ENCODE measurements at places on chromosomes 4 and X. TPM values are rescaled to one million over a fixed set of nuclear protein-coding genes. Genes with fewer than 3 reads are reported as not detected.

GRCh38 chr4:38163216-38164006, 203.2 kb downstream of the PTTG2 start:
- no peaks in the 10 kb centered on the region for H3K27me3 ChIP-seq
- no peaks in the 10 kb centered on the region for H3K36me3 ChIP-seq
- H3K4me3 ChIP-seq: no peak overlapping the region
- DNase-seq: no peak
- no peak overlapping the region for H3K27ac ChIP-seq

- DNase-seq: no peak
- H3K36me3 ChIP-seq: no peaks in the 10 kb centered on the region
- no peak overlapping the region for H3K4me3 ChIP-seq
- no peaks in the 10 kb centered on the region for H3K27me3 ChIP-seq
Measured at GRCh38 chr4:31651541-31651940, 931.4 kb downstream of the PCDH7 start.

- peak overlapping the region; percentile 32 for H3K27ac ChIP-seq
- H3K27me3 ChIP-seq: peaks cover 4% of the 10 kb centered on the region
- H3K36me3 ChIP-seq: no peaks in the 10 kb centered on the region
Measured at GRCh38 chrX:40267334-40268187, 169.8 kb upstream of the BCOR start.

Gene FAM236D
- polyA plus RNA-seq: not detected

- H3K36me3 ChIP-seq: no peaks in the 10 kb centered on the region
- H3K27me3 ChIP-seq: no peaks in the 10 kb centered on the region
- no peaks in the 10 kb centered on the region for H3K4me1 ChIP-seq
Measured at GRCh38 chr4:165385126-165385525, 6.3 kb downstream of the CPE start.

DNA sequence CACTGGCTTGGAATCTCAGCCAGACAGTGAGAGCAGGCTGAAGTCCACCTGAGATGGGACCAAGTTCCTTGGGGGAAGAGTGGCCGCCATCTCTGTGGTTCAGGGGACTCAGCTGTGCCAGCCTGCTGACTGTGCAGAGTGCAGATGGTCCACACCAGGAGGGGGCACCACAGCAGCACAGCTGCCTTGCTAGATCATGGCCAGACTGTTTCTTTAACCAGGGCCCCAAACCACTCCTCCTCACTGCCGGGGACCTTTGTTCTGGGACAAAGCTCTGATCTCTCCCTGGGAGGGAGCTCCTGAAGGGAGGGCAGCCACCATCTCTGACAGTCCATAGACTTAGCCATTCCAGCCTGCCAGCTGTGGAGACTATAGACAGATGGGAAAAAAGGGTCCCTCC, 2189.6 kb downstream of the PCDH7 start:
- no peaks in the 10 kb centered on the region for H3K36me3 ChIP-seq
- no peak overlapping the region for H3K4me3 ChIP-seq
- DNase-seq: no peak
- H3K4me1 ChIP-seq: no peaks in the 10 kb centered on the region
- no peaks in the 10 kb centered on the region for H3K27me3 ChIP-seq

- no peaks in the 10 kb centered on the region for H3K4me1 ChIP-seq
- no peak for DNase-seq
- no peak overlapping the region for H3K27ac ChIP-seq
- no peak overlapping the region for H3K4me3 ChIP-seq
- no peaks in the 10 kb centered on the region for H3K36me3 ChIP-seq
- no peaks in the 10 kb centered on the region for H3K27me3 ChIP-seq
Measured at GRCh38 chr4:26126143-26126718, 194.6 kb upstream of the RBPJ start.

DNA sequence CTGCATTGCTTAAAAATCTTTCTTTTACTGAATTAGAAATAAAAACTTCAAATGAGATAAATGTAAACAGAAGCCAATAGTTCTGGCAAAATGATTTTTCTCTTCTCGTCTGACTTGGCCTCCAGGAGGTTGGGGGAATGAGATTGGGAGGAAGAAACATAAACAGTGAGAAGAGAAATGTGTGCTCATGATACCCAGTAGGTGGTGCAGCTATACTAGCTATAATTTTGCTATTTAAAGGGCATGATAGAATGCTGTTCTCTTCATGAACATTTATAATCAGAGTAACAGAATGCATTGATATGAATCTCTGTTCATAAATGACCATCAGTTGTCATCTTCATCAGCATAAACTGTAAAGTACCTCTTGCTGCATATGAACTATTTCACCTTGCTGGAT, 85.5 kb downstream of the TACR3 start:
- no peak for DNase-seq
- H3K36me3 ChIP-seq: no peaks in the 10 kb centered on the region
- no peak overlapping the region for H3K4me3 ChIP-seq

Gene PSAPL1
- not detected for polyA plus RNA-seq

DNA sequence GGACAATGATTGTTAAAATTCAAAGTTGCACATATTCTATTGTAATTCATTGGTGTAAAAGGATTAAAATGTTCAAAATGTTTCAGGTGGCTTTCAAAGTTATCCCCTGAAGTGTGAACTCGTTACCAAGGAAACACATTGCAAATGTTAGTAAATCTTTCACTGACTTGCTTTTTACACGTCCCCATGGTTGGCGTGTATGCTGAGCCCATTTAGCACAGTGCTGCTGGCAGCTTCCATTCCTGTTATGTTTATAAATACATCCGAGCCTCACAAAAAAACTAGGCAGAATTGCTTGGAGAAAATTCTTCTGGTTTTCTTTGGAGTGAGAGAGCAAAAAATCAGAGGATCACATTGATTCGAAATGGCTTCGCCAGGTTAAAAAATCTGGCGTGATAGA, 105.9 kb upstream of the HPGD start:
- H3K36me3 ChIP-seq: no peaks in the 10 kb centered on the region
- no peaks in the 10 kb centered on the region for H3K4me1 ChIP-seq
- H3K27me3 ChIP-seq: no peaks in the 10 kb centered on the region
- no peak for DNase-seq
- H3K4me3 ChIP-seq: no peak overlapping the region

- H3K27me3 ChIP-seq: no peaks in the 10 kb centered on the region
- H3K4me1 ChIP-seq: no peaks in the 10 kb centered on the region
- H3K4me3 ChIP-seq: no peak overlapping the region
- peak; percentile 20 for DNase-seq
- H3K27ac ChIP-seq: no peak overlapping the region
Measured at GRCh38 chr4:1338752-1339414, 8.1 kb upstream of the UVSSA start.

DNA sequence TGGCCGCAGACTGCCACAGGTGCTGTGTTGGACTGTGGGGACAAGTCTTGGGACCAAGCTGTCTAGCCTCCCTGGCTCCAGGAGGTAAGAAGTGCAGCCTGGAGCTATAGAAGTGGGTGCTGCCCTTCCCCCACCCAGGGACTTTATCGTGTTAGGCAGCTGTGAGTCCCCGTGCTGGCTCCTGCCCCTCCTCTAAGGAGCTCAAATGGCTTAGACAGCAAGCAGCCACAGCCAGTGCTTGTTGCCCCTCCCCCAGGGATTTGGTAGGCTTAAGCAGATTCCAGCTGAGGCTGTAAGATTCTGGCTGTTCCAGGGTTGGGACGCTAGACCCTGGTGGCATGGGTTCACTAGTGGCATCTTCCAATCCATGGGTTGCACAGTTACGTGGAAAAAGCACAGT, 979.4 kb upstream of the PCDH10 start:
- DNase-seq: no peak
- H3K36me3 ChIP-seq: no peaks in the 10 kb centered on the region
- H3K27me3 ChIP-seq: no peaks in the 10 kb centered on the region
- H3K4me3 ChIP-seq: no peak overlapping the region

Gene MAGEA3
- polyA plus RNA-seq: not detected

Gene ENPEP
- 83.2 TPM for polyA plus RNA-seq

GRCh38 chrX:45716750-45717149, 516.1 kb upstream of the DIPK2B start:
- H3K4me1 ChIP-seq: no peaks in the 10 kb centered on the region
- H3K27ac ChIP-seq: no peak overlapping the region
- no peaks in the 10 kb centered on the region for H3K27me3 ChIP-seq

Gene SEL1L3
- polyA plus RNA-seq: 8.2 TPM

- no peaks in the 10 kb centered on the region for H3K36me3 ChIP-seq
- H3K27ac ChIP-seq: no peak overlapping the region
- no peak overlapping the region for H3K4me3 ChIP-seq
- no peaks in the 10 kb centered on the region for H3K4me1 ChIP-seq
- no peaks in the 10 kb centered on the region for H3K27me3 ChIP-seq
Measured at GRCh38 chr4:101853691-101854090, 63.2 kb downstream of the BANK1 start.

DNA sequence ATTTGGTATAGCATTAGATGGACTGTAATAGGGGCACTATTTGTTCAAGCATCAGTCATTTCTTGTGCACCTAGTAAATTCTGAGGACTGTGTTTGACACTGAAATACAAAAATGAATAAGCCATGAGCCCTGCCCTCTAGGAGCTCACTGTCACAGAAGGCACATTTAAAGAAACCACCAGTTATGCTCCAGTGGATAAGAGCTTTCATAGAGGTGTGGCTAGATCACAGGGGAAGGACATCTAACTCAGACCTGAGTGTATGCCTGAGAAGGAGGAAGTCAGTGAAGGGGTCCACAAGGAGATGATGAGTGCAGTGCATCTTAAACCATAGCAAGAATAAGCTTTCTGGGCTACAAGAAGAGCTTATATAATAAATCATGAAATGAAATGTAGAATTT, 40.1 kb downstream of the BTC start:
- no peak for DNase-seq
- H3K4me3 ChIP-seq: no peak overlapping the region
- no peaks in the 10 kb centered on the region for H3K27me3 ChIP-seq
- no peaks in the 10 kb centered on the region for H3K36me3 ChIP-seq
- H3K27ac ChIP-seq: no peak overlapping the region

DNA sequence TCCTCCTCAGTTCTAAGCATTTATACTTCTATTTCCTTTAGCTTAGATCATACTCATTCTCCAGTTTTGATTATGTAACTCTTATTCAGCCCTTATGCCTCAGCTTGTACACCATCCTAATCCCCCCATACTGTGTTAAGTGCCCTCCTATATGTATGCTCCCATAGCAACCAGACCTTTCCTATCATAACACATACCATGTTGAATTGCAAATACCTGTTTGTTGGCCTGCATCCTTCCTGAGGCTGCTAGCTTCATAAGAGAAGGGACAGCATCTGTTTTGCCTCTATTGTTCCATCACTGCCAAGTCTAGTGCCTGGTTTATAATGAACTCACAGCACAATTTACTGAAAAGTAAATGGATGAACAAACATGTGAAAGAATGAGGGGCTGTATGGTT, 443.7 kb downstream of the CENPC start:
- no peak overlapping the region for H3K27ac ChIP-seq
- H3K36me3 ChIP-seq: no peaks in the 10 kb centered on the region
- H3K4me1 ChIP-seq: no peaks in the 10 kb centered on the region
- H3K4me3 ChIP-seq: no peak overlapping the region
- no peaks in the 10 kb centered on the region for H3K27me3 ChIP-seq
- DNase-seq: no peak

DNA sequence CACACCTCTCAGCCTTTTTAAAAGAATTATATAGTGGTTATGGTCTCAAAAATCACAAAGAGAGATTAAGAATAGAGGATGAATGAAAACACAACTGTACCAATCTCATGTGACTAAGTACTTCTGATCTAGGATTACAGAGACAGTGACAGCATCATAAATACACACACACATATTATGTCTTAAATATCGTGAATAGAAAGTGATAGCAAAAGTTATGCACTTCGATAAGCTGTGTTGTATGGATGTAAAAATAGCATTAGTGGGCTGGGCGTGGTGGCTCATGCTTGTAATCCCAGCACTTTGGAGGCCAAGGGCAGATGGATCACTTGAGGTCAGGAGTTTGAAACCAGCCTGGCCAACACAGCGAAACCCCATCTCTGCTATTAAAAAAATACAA, 25.0 kb downstream of the GYPA start:
- no peak overlapping the region for H3K4me3 ChIP-seq
- DNase-seq: no peak
- no peaks in the 10 kb centered on the region for H3K36me3 ChIP-seq
- H3K27me3 ChIP-seq: no peaks in the 10 kb centered on the region
- H3K4me1 ChIP-seq: no peaks in the 10 kb centered on the region
- H3K27ac ChIP-seq: no peak overlapping the region

DNA sequence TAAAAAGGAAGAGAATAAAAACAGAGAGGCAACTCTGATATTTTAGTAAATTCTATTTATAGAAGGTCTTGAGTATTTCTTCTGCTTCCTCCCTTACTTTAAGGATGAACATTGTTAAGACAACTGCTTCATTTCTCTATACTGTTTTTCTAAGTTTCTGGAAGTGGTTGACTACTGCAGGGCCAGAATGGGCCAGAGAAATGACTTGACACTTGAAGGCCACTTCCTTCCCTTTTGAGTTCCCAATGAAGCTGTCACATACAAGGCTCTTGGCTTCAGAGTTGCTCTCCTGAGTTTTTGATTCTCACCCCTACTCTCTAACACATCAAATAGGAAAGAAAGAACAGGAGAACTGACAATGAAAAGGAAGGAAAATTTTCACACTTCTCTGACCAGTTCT, 37.6 kb downstream of the PKD2 start:
- H3K27ac ChIP-seq: no peak overlapping the region
- no peak for DNase-seq

- no peaks in the 10 kb centered on the region for H3K36me3 ChIP-seq
- no peaks in the 10 kb centered on the region for H3K27me3 ChIP-seq
- DNase-seq: no peak
- H3K4me1 ChIP-seq: no peaks in the 10 kb centered on the region
- H3K4me3 ChIP-seq: no peak overlapping the region
Measured at GRCh38 chr4:23754688-23755087, 135.2 kb downstream of the PPARGC1A start.

Gene TBC1D19
- polyA plus RNA-seq: 10.8 TPM

Gene AR
- polyA plus RNA-seq: 1.6 TPM

DNA sequence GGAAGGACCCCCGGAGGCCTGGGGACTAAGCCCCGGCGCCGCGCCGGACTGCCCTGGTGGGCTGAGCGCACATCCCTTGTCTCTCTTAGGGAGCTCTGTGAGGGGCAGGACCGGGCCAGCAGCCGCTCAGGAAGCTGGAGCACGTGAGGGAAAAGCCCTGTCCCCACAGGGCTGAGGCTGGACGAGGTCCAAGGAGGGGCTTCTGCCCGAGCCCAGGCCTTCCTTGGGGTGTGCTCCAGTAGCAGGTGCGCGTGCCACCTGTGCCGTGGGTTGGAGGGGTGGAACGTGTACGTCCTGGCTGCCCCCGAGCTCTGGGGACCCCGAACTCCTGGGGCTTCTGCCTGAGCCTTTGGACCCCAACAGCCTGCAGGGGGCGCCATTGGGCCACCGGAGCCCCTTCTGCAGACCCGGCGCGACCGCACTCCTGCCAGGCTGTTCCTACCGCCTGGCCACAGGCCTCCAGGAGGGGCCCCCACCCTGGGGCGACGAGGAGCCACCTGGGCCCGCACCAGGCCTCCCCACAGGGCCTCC, 27.2 kb downstream of the TACC3 start:
- H3K4me3 ChIP-seq: no peak overlapping the region
- no peak overlapping the region for H3K27ac ChIP-seq
- no peaks in the 10 kb centered on the region for H3K36me3 ChIP-seq
- DNase-seq: peak; percentile 92
- no peaks in the 10 kb centered on the region for H3K27me3 ChIP-seq

Gene TMEM271
- not detected for polyA plus RNA-seq

- no peaks in the 10 kb centered on the region for H3K36me3 ChIP-seq
- DNase-seq: peak; percentile 66
- no peaks in the 10 kb centered on the region for H3K27me3 ChIP-seq
- H3K4me3 ChIP-seq: no peak overlapping the region
- H3K27ac ChIP-seq: no peak overlapping the region
- H3K4me1 ChIP-seq: no peaks in the 10 kb centered on the region
Measured at GRCh38 chrX:9912351-9913145, 54.6 kb upstream of the CLDN34 start.
